Thymus (tissue), 14 donors: ENCODE measurements at places on chromosomes 13 and 19. TPM values are rescaled to one million over a fixed set of nuclear protein-coding genes. Genes with fewer than 3 reads are reported as not detected.

DNA sequence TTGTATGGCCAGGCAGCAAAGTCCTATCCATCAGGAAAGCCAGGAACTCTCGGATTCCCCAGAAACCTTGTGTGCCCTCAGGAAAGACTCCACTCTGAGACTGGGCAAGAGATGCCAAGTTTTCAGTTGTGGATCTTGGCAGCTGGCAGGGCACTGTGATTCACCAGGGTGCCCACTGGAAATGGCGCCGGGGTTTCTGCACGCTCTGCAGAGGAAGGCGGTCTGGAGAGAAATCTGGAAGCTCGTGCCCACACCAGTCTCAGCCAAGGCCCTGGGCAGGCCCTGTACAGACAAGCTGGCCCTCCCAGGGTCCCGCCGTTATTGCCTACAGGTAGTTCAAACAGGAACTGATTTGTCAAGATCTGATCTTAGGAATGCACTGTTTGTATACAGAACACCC lies 4.9 kb downstream of the NAPA start:
- H3K27ac ChIP-seq = no peak overlapping the region
- no peak overlapping the region for H3K4me3 ChIP-seq

DNA sequence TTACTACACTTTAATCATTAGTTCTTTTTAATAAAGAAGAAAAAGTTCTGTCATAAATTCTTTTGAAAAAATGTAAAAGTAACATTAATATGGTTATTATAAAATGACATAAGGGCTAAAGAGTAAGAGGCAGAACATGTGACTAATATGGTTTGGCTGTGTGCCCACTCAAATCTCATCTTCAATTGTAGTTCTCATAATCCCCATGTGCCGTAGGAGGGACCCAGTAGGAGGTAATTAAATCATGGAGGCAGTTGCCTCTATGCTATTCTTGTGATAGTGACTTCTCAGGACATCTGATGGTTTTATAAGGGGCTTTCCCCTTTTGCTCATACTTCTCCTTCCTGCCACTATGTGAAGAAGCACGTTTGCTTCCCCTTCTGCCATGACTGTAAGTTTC lies 104.5 kb downstream of the UGGT2 start:
- H3K4me1 ChIP-seq = no peaks in the 10 kb centered on the region
- H3K4me3 ChIP-seq = no peak overlapping the region
- no peak overlapping the region for H3K27ac ChIP-seq
- H3K27me3 ChIP-seq = no peaks in the 10 kb centered on the region

DNA sequence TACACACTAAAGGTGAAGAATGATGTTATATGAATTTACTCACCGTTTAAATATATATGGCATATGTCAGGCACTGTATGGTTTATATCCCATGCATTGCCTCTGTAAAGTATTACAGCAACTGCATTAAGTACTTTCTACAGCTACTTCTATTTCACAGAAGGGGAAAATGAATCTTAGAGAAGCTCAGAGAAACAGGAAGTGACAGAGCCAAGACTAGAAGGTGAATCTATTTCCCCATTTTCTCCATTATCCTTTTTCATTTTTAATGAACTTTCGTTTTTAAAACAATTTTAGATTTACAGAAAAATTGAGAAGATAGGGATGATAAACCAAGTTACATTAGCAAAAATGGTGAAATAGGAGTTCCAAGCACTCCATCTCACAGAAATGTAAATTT lies 863.3 kb downstream of the UQCRFS1 start:
- H3K27me3 ChIP-seq = no peaks in the 10 kb centered on the region
- no peak for DNase-seq
- no peak overlapping the region for H3K4me3 ChIP-seq
- H3K36me3 ChIP-seq = peaks cover 4% of the 10 kb centered on the region
- H3K4me1 ChIP-seq = no peaks in the 10 kb centered on the region

The KIR3DL1 gene
- not detected for total RNA-seq

DNA sequence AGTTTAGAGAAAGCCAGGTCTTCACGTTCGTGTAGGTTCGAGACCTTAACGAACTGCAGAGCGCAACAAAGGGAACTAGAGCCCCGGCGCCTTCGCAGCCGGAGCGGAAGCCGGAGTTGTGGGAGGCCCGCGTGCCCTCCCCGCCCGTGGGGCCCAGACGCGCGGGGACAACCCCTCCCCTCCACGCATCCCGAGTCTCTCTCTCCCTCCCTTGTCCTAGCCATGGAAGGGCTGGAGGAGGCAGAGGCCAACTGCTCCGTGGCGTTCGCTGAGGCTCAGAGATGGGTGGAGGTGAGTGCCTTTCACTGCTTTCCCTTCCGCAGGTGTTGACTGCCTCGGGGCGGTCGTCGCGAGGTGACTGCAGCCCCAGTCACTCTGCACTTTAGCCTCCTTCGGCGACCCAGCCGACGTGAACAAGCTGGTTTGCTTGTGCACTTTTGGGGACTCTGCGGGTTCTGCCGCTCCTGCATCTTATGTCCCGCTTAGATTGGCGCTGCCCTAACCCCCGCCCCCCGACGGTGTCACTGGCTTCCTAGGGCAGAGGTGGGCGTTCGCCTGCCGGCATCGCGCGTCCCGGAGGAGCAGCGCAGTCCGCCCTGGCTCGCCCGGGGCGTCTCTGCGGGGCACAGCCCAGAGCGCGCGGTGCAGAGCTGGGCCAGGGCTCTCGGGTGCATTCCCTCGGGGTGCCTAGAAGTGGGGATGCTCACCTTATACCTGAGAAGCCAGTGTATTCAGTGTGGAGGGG lies 478 bp downstream of the LMO7 start:
- peaks cover 23% of the 10 kb centered on the region for H3K27me3 ChIP-seq
- peak overlapping the region; percentile 60 for H3K4me3 ChIP-seq
- H3K36me3 ChIP-seq = no peaks in the 10 kb centered on the region
- H3K27ac ChIP-seq = peak overlapping the region; percentile 19
- DNase-seq = peak; percentile 59

The UPK1A gene
- not detected for total RNA-seq

DNA sequence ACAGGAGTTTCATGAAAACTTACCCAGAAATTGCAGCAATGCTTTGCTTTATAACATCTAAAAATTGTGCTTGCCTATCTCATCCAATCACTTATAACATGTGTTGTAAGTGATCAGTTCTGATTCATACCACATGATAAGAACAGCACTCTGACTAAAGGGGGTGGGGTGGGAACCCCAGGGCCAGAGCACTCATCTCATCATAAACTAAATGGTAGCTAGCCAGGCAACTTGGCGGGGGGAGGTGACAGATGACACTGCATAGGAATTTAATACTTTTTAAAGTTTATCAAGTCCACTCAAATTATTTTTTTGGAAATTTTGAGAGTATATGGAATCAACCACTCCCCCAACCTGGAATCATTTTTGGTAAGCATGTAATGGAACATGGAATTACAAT lies 42.1 kb downstream of the FOXO1 start:
- H3K4me1 ChIP-seq = no peaks in the 10 kb centered on the region
- H3K27me3 ChIP-seq = no peaks in the 10 kb centered on the region
- no peak overlapping the region for H3K4me3 ChIP-seq
- no peak overlapping the region for H3K27ac ChIP-seq
- no peaks in the 10 kb centered on the region for H3K36me3 ChIP-seq
- no peak for DNase-seq

The ZC3H13 gene
- 20.1 TPM for total RNA-seq

DNA sequence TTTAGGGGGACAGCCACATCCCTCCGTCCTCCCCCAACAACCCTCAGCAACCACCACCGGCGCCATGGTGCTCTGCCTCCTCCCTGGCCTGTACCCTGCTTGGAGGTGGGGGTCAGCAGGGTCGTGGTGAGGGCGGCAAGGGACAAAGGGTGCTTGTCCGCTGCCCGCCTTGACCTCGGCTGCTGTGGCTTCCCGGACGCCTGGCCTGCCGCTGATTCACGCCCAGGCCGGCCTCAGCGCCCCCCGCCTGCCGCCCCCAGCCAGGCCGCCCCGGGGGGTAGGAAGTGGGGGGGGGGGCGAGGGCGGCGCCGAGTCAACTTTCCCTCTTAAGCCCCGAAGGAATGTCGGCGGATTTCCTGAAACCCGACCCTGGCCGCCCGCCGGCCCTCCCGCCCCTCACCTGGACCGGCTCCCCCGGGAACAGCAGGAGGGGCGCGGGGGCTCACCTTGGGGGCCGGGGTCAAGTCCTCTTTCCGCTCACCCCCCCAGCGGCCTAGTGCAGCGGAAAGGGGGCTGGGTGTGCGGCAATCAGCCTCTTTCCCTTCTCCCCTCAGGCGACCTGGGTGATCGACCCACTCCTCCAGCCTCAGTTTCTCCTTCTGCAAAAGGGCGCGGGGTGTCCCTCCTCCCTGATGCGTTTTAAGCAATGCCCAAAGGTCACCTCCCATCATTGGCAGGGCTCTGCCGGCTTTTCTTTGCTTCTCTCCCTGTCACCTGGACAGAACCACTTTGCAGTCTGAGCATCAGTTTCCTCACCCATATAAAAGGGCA lies 1.9 kb upstream of the TMEM59L start:
- H3K27ac ChIP-seq = no peak overlapping the region
- no peak for DNase-seq

The NPAS1 gene
- total RNA-seq = 0.09 TPM

DNA sequence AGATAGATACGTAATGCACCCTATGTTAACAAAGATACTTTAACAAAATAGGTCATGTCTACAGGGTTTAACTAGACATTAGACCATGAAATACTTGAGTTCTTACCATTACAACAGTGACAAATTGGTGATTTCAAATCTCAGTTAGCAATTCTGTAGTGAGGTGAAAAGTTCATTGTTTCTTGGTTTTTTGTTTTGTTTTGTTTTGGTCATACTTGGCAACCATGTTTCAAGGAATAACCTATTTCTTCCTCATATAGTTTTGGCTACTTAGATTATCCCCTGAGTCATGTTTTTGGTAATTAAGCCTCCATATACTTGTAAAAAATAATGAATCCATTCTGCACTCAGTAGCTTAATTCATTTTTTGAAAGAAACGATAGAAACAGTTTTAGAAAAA lies 1200.4 kb downstream of the DIAPH3 start:
- H3K36me3 ChIP-seq = no peaks in the 10 kb centered on the region
- no peaks in the 10 kb centered on the region for H3K4me1 ChIP-seq
- no peak for DNase-seq

- peaks cover 3% of the 10 kb centered on the region for H3K4me1 ChIP-seq
- H3K4me3 ChIP-seq = no peak overlapping the region
- H3K27ac ChIP-seq = no peak overlapping the region
- no peak for DNase-seq
These were observed 14.5 kb upstream of the CRTC1 start for GRCh38 chr19:18668744-18669523.

GRCh38 chr13:47220453-47221140 lies 323.7 kb upstream of the HTR2A start:
- H3K36me3 ChIP-seq = no peaks in the 10 kb centered on the region
- no peak overlapping the region for H3K27ac ChIP-seq
- no peaks in the 10 kb centered on the region for H3K27me3 ChIP-seq
- DNase-seq = no peak

- H3K4me3 ChIP-seq = peak overlapping the region; percentile 99
- H3K36me3 ChIP-seq = peaks cover 19% of the 10 kb centered on the region
- H3K27me3 ChIP-seq = peaks cover 2% of the 10 kb centered on the region
- peaks cover 72% of the 10 kb centered on the region for H3K4me1 ChIP-seq
- DNase-seq = no peak
These were observed 2.2 kb upstream of the PLEKHG2 start for GRCh38 chr19:39410017-39410830.

GRCh38 chr13:80889829-80890228 lies 548.9 kb upstream of the SPRY2 start:
- no peak overlapping the region for H3K27ac ChIP-seq
- no peaks in the 10 kb centered on the region for H3K36me3 ChIP-seq
- DNase-seq = no peak
- H3K4me1 ChIP-seq = no peaks in the 10 kb centered on the region
- H3K27me3 ChIP-seq = no peaks in the 10 kb centered on the region

The FCHO1 gene
- 16.4 TPM for total RNA-seq

GRCh38 chr13:27295660-27296059 lies 25.0 kb downstream of the RASL11A start:
- H3K27ac ChIP-seq = no peak overlapping the region
- H3K4me3 ChIP-seq = no peak overlapping the region
- H3K4me1 ChIP-seq = no peaks in the 10 kb centered on the region
- H3K27me3 ChIP-seq = no peaks in the 10 kb centered on the region
- DNase-seq = no peak

DNA sequence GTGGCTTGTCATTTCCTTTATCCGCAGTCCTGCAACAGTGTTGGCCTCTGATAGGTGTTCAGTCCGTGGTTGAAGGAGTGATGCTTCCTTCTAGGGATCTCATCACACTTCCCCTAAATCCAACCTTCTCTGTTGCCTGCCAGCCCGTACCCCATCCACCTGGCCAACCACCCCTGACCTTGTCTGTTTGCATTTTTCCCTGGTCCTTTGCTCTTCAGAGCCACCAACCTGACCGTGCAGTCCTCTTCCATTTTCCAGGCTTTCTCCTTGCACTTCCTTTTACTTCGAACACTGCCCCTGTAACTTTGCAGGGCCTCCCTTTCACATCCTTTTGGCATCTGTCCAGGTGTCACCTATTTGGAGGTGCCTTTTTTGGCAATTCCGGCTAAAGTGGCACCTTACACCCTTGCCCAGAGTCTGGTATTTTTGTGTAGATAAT lies 696 bp downstream of the ZNF460 start:
- H3K4me3 ChIP-seq = peak overlapping the region; percentile 92
- peaks cover 33% of the 10 kb centered on the region for H3K36me3 ChIP-seq
- DNase-seq = no peak

DNA sequence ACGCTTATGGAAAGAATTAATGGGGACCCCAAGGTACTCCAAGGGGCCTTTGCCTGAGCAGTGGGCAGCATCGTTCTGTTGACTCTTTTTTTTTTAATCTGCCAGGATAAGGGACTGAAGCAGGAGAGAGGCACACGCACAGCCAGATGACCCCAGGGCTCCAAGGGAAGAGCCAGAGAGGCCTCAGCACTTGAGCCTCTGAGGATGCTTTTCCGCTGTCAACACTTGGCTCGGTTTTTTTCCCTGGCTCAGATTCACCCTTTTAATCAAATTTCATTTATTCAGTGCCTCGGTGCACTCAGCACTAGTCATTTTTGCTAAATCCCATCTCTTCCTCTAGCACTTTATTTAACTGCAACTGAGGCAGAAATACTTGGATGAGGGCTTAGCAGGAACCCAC lies 226.3 kb downstream of the FGF9 start:
- DNase-seq = no peak
- H3K36me3 ChIP-seq = no peaks in the 10 kb centered on the region
- H3K27me3 ChIP-seq = no peaks in the 10 kb centered on the region
- no peak overlapping the region for H3K27ac ChIP-seq
- H3K4me1 ChIP-seq = no peaks in the 10 kb centered on the region

GRCh38 chr13:112954488-112955270 lies 14.3 kb upstream of the MCF2L start:
- no peak overlapping the region for H3K4me3 ChIP-seq
- DNase-seq = no peak
- no peaks in the 10 kb centered on the region for H3K4me1 ChIP-seq
- H3K27ac ChIP-seq = no peak overlapping the region
- H3K27me3 ChIP-seq = no peaks in the 10 kb centered on the region

GRCh38 chr19:10535613-10536012 lies 8.1 kb upstream of the ATG4D start:
- H3K4me3 ChIP-seq = no peak overlapping the region
- no peak overlapping the region for H3K27ac ChIP-seq
- H3K36me3 ChIP-seq = no peaks in the 10 kb centered on the region

- H3K36me3 ChIP-seq = no peaks in the 10 kb centered on the region
- H3K27ac ChIP-seq = no peak overlapping the region
- H3K4me1 ChIP-seq = no peaks in the 10 kb centered on the region
- H3K4me3 ChIP-seq = no peak overlapping the region
- DNase-seq = no peak
- no peaks in the 10 kb centered on the region for H3K27me3 ChIP-seq
These were observed 2321.0 kb downstream of the PCDH9 start for GRCh38 chr13:64909184-64909583.

The NLRP11 gene
- total RNA-seq = under 0.01 TPM

- H3K4me1 ChIP-seq = no peaks in the 10 kb centered on the region
- no peak overlapping the region for H3K27ac ChIP-seq
- H3K4me3 ChIP-seq = no peak overlapping the region
- H3K27me3 ChIP-seq = no peaks in the 10 kb centered on the region
These were observed 145.6 kb downstream of the DPF1 start for GRCh38 chr19:38078302-38078930.

The FAM124A gene
- total RNA-seq = 3.0 TPM

The CEACAM19 gene
- total RNA-seq = 0.28 TPM

The TRAPPC6A gene
- 37.9 TPM for total RNA-seq
